Chondrocyte (in vitro differentiated cells): ENCODE measurements at places on chromosomes 5 and 9.

GRCh38 chr5:157574456-157575380 lies 857 bp downstream of the ADAM19 start:
- no peak for DNase-seq

- DNase-seq = no peak
Observed at GRCh38 chr9:88183798-88184495, 45.7 kb upstream of the SPATA31C2 start.

DNA sequence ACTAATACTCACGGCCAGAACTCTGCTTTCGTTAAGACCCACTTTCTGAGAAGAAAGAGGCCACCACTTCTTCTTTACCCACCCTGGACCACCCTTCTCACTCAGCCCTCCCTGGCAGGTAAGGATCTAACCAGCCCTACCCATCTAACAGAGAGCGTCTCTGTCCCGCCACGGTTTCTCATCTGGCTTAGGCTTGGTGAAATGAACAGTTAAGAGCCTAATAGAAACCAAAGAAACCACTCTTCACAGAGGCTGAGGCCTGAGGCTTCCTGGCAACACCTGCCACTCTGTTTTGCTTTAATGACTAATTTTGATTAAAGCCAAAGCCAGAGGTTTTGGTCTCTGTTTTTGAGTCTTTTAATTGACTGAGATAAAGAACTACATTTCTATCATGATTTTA lies 354.1 kb upstream of the SLC30A5 start:
- no peak for DNase-seq

DNA sequence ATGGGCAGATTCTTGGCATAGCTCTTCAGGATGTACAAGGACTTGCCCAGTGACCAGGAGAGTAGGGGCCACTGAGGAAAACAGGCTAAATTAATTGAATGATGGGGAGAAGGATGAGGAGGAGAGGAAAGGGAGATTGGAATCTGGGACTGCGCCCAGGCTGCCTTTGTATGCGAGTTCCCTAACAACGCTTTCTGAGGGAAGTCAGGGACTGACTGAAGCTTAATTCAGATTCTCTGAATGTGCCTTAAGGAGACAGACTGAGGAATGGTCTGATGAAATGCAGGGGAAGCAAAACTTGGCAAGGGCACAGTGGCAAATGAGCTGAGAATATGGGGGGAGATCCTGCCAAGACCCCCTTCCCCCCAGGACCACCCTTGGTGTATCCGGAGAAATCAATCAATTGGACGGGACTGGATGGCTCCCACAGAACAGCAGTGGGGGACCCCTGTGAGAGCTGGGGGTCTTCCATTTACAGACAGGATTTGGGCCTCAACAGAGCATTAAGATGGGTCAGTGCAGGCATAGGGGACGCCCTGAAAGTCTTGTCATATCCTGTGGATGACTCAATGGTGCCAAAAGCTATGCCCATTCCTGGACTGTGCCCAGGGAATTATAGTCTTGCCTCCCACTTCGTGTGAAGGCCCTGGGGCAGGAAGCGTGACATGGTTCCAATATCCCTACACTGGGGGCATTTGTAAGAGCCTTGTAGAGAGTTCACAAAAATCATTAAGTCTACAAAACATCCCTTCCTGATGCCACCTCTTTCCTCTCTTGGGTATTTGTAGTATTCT lies 215.5 kb upstream of the TNC start:
- no peak for DNase-seq

DNA sequence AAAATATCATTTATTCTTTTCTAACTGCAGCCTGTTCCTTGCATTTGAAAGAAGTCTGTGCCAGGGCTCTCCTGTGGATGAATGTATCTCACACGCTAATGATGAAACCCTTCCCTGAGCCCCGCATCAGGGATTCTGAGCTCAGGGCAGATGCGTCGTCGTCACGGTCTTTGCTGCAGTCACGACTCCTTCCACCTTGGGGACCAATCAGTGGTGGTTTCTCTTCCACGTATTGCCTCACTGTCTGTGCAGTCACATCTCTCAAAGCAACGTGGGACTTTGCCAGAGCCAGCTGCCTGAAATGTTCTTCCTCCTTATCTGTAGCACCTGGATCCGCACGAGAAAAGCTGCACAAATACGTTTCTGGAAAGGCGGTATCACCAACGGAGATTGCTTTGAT lies 13.9 kb upstream of the UBE2QL1 start:
- DNase-seq = no peak

DNA sequence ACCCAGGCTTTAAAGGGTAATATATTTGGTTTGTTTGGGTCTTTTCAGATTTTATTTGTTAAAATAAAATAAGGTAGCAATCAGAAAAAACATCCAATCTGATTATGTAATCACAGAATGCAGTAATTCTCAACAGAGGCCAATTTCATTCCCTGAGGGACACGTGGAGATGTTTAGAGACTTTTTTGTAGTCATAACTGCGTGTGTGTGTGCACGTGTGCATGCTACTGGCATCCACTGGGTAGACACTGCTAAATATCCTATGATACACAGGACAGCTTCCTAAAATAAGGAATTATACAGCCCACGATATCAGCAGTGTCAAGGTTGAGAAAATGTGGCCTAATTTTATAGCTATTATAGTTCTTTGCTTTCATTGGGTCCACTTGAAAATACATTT lies 180.8 kb upstream of the KLF9 start:
- DNase-seq = no peak

GRCh38 chr5:80619086-80619485 lies 35.4 kb upstream of the MSH3 start:
- no peak for DNase-seq

DNA sequence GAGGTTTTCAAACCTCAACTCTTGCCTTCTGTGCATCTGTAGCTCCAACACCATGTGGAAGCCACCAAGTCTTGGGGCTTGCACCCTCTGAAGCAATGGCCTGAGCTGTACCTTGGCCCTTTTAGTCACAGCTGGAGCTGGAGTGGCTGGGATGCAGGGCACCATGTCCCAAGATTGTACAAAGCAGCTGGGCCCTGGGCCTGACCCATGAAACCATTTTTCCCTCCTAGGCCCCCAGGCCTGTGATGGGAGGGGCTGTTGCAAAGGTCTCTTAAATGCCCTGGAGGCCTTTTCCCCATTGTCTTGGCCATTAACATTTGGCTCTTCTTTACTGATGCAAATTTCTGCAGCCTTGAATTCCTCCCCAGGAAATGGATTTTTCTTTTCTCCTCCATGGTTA lies 11.8 kb upstream of the ENTREP1 start:
- DNase-seq = no peak
